Fibroblast of skin of right quadriceps (primary cell): ENCODE measurements at places on chromosomes 7 and 10.

DNA sequence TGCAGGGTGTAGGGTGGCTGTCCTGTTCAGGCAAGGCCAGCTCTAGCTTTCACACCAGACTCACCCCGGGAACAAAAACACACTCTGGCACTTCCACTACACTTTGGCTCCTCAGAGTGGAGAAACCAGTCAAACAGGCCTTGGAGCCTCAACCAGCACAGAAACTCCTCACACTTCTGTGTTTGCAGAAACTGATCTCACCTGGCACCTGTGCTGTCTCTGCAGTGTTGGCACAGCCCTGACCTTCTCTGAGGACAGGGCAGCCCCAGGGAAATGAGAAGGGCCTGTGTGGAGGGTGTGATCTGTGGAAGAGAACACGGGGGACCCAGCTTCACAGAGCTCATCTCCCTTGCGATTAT lies 4.1 kb upstream of the CALML5 start:
- DNase-seq, result no peak

GRCh38 chr10:66457629-66458028 lies 468.2 kb upstream of the LRRTM3 start:
- DNase-seq, result no peak

DNA sequence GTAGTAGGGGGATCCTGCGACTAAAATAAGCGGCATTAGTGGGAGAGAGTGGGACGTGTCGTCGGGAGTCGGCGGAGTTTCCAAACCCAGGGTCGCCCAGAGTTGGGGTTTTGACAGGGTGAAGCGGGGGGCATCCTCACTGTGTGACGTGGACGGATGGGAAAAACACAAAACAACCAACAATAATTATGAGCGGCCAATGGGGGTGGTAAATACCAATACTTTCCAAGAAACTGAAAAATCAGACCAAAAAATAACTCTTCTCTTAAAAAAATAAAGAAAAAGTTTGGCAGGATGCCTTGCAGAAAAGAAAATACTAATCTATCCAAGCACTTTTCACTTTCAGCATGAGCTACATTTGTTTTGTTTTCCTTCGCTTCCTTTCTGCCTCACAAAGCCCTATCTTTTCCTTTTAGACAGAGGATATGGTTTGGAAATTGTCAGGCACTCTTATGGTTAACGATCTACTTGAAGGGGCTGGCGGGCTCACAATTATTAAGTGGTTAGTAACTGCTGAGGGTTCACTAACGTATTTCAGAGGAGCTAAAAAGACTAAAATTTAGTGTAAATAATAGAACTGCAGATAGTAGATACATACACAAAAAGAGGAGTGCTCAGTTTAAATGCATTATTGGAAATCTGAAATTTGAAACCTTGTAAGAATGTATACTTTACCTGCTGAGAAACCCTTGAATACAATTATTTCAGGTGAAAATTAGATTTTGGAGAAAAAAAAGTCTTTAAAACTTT lies 802 bp upstream of the CDK6 start:
- DNase-seq, result peak; percentile 45

- DNase-seq, result no peak
Observed at GRCh38 chr7:148584154-148584827, 6.3 kb upstream of the C7orf33 start.

GRCh38 chr10:443459-443858 lies 246.0 kb downstream of the DIP2C start:
- no peak for DNase-seq

- peak; percentile 73 for DNase-seq
Observed at GRCh38 chr10:33279811-33280602, 54.5 kb downstream of the NRP1 start.

GRCh38 chr7:105353752-105354328 lies 34.9 kb downstream of the SRPK2 start:
- DNase-seq, result no peak

- DNase-seq, result no peak
Observed at GRCh38 chr7:128997181-128997580, 57.7 kb downstream of the TNPO3 start.

- no peak for DNase-seq
Observed at GRCh38 chr10:12661671-12662070, 312.3 kb downstream of the CAMK1D start.

- DNase-seq, result peak; percentile 72
Observed at GRCh38 chr10:34721208-34721840, 93.8 kb downstream of the PARD3 start.

DNA sequence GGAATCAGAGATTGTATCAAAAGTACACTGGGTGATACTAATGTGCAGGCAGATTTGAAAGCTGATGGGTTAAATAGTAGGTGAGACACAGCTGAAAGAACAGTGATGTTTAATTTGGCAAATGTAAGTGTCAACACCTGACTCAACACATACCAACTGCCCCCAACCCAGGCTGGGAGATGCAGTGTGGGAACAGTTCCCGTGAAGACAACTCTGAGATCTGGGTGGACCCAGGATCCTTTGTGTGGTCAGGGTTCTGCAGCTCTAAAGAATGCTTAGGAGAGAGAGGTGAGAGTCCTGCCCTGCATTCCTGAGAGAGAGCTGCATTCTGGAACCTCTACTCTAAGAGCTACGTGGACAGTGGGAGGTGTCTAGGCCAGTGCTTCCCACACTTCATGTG lies 479.7 kb downstream of the RPS24 start:
- DNase-seq, result no peak

- DNase-seq, result peak; percentile 15
Observed at GRCh38 chr7:7595451-7595850, 28.8 kb downstream of the MIOS start.

GRCh38 chr10:33381451-33382215 lies 47.2 kb upstream of the NRP1 start:
- DNase-seq, result peak; percentile 98
